ENCODE measurements at places on chromosomes 2 and 18.

GRCh38 chr2:231270221-231271114 is 72.0 kb downstream of the ARMC9 start:
- DNase-seq: no peak

DNA sequence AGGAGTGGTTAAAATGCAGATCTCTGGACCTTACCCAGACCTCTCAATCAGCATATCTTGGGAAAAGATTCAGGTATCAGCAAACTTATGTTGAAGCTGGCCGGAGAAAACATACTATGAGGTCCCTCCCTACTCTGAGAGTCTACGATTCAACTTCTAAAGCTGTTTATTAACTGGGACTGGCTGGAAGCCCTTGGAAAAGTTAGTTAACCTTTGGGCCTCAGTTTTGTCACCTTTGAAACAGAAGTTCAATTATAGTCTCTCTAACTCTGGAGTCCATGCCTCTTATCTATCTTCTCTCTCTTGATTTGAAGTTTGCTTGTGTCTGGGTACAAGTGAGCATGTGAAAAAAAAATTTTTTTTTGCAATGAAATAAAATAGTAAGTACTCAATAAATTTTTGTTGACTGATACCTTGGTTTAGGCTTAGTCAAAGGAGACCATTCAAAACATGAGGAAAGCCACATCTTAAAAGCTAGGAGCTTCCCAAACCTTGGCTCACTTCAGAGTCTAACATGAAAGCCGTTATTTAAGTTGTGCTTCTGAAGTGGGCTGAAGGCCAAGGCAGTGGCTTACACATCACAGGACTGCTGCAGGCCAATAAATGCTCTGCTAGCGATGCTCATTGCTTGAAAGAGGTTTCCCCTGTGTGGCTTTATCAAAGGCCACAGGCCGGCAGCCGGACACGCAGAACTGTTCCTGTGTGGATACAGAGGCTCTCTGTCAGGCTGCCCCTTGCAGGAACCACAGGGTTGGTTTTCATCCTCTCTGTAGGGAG is 110.6 kb upstream of the FAM136A start:
- no peak for DNase-seq

GRCh38 chr2:215071676-215072075 is 66.8 kb downstream of the ABCA12 start:
- DNase-seq: no peak

- no peak for DNase-seq
Observed at GRCh38 chr2:235855011-235855410, 313.2 kb downstream of the GBX2 start.

DNA sequence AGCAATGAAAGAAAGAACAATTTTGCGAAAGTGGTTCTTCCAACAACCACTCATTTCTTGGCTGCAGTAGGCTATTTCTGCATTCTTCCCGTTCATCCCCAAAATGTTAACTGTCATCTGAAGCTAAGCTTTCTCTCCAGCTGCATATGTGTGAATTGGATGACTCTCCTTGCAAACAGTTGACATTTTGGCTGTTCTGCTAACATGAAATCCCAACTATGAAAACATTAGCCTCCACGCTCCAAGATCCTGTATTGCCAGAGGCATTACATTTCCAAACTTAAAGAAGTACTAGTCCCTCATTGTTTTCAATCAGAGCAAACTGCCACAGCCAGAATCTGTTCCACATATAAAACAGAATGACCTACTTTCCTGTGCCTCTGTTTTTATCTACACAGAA is 88.5 kb downstream of the TGIF1 start:
- no peak for DNase-seq

DNA sequence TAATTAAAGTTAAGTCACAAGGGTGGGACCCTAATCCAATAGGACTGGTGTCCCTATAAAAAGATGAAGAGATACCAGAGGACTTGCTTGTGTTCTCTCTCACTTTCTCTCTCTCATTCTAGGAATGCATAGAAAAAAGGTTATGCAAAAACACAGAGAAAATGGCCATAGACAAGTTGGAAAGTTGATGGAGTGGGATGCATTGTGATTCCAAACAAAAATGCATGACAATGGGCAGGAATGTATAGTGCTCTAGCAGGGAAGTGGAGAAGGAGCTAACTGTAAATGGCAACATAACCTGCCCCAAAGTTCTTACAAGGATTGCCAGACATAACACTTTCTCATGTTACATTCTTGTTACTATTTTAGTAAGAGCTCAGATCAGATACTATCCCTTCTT is 301.6 kb upstream of the LRATD1 start:
- DNase-seq: no peak

DNA sequence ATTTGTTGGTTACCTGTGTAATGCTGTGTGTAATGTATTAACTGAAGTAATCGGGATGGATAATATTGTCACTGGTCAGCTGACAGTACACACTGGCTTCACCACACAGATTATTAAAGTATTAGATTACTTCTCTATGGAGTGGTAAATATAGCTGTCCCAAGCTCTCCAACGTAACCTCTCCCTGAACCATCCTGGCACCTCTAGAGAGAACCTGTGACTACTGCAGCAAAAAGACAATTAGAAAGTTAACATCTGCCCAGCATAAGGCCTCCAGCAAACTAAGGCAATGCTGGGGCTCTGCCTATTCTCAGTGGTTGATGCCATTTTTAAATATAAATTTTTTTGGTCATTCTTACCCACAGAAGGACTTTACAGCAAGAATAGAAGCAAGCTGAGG is 351.3 kb downstream of the GPD2 start:
- no peak for DNase-seq

GRCh38 chr2:631741-632140 is 45.5 kb downstream of the TMEM18 start:
- DNase-seq: no peak

DNA sequence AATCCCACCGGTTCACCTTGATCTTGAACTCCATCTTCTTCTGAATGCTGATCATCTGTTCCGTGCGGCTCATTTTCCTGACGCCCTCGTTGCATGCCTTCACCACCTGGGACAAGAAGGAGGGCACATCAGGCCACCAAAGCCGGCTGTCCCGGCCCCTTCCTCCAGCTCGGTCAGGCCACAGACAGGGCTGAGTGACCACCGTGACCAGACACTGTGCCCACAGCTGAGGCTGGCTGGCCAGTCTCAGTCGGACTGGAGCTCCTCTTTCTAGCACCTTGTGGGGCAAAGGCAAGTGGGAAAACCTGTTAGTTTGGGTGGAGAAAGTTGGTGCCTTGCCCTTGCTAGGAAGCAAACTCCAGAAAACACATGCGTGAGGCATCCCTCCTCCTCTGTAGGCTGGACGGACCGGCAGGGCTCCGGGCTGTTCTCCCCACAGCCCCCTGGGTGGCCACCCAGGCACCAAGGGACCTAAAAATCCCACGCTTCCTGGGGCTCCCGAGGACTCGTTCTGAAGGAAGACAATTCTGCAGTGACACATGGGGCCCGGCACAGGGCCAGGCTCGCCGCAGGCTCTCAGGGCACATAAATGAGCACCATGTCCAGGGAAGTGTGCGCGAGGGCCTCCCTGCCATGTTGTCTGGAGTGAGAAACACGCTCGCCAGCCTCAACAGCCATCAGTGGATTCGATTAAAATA is 15.3 kb downstream of the SNORC start:
- no peak for DNase-seq

DNA sequence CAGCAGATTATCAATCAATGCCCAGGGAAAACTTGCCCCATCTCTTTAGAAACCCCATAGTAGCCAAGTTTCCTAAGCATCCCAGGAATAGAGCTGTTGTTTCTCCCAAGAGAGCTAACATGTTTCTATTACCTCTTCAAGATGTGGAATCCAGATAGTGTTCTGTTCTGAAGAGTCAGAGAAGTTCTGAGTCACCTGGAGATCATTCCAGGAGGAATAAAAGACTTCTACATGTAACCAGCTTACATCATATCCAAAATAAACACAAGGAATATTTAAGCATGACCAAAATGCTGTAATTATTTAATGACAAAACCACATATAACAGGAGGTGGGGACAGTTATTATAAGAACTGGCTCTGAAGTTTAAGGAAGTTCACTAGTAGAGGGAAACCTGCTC is 51.0 kb upstream of the GORASP2 start:
- DNase-seq: no peak

DNA sequence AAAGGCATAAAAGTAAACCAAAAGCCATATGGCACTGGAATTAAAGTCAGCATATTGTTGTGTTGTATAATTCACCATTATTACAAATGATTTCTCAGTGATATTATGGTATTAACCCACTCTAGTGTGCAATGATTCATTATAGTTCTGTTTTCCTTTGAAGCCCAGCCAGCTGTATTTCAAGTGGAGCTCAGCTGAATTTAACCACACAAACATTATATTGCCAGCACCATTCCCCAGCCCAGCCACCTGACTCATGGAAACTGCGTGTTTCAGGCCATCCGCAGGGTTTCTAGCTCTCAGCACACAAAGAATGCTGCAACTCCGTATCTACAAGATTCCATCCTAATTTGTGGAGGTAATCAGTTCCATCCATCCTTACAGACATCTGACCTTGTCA is 166.8 kb upstream of the CHAC2 start:
- DNase-seq: no peak

DNA sequence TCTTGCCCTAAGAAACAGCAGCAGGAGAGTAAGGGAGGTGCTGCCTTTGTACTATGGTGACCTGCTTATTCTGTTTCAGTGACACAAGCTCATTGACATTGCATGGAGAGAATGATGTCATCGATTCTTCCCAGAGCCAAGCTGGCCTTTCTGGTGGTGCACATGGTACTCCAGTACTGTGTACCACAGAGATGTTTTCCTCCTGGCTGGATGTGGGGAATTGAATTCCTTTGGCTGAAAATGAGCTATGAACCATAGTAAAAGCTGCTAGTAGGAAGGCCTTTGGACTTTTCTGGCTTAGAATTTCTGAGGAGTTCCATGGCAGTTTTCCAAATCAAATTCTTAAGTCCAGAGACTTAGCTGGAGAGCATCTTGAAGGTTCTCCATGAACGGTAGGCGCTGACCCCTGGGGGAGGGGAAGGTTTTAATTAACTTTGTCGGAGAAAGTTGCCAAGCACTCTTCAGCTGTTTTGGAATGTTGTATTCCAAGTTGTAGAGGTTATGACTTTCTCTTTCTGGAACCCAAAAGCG is 17.1 kb upstream of the B3GNT2 start:
- no peak for DNase-seq

GRCh38 chr2:198762441-198762840 is 695.3 kb downstream of the SATB2 start:
- DNase-seq: no peak

GRCh38 chr2:27889774-27890145 is 427 bp downstream of the RBKS start:
- DNase-seq: no peak

DNA sequence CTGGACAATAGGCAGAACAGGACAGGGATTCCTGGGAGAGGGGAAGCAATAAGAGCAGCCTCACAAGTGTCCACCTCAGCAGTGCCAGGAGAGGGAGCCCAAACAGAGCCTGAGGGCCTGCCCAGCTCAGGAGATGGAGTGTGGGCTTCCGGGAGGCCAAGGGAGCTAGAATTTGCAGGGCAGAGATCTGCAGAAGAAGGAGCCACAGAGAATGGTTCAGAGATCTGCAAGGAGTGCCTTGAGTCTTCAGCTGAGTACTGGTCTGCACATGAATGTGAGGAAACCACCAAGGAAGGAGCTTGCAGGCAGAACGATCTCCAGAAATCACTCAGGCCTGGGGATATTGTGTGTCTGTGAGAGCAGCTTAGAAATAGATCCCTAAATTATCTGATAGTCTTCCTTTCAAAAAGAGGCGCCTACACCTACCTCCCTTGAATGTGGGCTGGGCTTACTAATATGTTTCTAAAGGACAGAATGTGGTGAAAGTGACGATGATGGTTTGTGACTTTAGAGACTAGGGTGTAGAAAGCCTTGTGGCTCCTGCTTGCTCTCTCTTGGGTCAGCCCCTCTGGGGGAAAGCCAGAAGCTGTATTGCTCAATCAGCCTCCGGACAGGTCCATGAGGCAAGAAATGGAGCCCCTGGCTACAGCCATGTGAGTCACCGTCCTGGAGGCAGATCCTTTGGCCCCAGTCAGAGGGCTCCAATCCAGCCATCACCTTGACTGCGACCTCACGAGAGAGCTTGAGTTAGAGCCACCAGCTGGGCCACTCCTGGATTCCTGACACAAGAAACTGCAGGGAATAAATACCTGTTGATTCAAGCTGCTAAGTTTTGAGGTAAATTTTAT is 7.6 kb upstream of the LPIN1 start:
- DNase-seq: peak; percentile 44

DNA sequence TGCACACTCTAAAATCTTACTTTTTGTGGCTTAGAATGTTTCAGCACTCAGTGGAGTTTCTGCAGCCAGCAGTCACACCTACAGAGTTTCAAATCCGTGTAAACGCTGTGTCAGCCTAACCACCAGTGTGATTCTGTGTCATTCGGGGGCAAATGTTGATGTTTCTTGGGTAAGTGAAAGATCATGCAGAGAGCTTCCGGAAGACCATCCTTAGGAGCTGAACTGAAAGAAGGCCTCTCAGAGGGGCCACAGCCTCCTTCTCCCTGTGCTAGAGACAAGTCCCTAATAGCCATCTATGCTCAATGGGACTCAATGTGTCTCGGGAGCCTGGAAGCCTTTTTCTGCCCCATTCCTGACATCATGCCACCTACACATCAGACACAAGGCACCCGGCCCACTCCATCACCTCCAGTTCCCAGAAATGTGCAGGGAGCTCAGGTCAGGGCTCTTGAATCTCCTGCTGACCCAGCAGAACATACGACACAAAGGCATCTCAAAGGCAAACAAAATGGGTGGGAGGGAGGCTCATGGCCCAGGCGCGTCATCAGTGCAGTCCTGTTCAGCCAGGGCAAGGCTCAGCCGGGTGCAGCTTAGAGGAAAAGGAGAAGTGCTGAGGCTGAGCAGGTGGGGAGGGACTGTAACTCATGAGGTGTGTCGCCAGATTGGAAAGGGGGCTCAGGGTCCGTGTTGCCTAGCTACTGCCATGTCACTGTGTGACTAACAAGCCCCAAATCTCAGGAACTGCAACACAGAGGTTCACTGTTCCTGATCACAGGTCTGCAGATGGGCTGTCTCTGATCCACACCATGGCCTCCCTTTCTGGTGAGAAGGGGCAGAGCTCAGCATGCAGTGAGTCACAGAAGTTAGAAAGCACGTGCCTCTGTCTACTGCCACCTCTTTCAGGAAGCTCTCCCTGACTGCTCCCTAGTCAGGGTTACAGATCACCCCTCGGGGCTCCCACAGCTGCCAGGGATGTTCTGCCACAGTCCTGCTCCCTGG is 82.0 kb downstream of the SMAD7 start:
- DNase-seq: peak; percentile 75

- peak; percentile 30 for DNase-seq
Observed at GRCh38 chr2:236969767-236970655, 115.7 kb upstream of the COPS8 start.

DNA sequence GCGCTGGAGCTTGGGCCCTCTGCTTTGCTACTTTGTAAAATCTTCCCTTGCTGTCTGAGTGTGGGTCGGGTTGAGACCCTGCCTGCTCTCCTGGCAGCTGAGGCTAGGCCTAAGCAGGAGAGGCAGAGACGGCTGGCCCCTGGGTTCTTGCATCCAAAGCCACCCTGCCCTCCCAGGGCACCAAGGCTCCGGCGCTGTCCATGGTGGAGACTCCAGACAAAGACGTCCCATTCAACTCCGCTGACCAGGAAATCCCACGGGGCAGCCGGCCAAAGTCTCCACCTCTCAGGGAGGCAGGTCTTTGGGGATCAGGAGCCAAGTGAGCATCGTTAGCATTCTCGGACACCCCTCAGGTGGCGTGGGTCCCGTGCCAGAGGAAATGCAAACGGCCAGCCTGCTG is 2.6 kb upstream of the PRLH start:
- DNase-seq: no peak

Measured in CD4-positive, alpha-beta T cell treated with Interleukin-15 for 1 hour (primary cell).